GF-D8 (cell line): ENCODE measurements at places on chromosomes 11 and 22.

DNA sequence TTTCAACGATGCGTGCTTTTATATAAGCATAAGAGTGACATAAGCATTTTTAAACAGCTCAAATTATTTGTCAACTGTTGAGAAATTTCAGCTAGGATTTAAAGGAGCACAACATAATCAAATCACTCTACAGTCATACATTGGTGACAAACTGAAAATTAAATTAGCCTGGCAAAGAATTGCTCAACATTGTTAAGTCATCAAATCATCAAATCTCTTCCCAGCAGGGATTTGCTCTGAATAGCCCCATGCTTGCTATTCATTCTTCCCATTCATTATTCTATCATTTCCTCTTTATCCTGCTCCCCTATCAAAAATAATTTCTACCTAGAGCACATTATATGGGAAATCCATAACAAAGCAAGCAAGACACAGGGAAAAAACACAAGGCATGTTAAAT, 198.7 kb upstream of the LUZP2 start:
- no peak for DNase-seq

- DNase-seq: no peak
Measured at GRCh38 chr11:18720091-18720807, 5.7 kb downstream of the IGSF22 start.

DNA sequence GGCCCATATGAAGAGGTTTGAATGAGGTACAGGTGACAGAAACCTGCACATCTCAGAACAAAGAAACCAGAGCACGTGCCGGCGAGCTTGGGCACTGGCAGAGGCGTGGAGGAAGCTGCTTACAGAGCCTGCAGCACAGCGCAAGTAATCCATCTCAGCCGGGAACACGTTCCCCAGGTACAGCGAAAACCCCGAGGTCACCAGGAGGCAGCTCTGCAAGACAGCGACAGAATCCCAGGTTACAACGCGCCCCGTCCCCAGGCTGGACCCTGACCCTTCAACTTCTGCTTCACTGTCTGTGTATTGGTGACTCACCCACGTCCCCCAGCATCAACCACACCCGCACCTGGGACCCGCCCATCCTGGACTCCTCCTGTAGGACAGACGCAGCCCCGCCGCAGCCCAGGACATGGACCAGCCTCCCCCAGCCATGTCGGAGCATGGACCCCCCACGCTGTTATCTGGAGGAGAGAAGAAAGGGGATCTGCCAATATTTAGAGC, 2.2 kb downstream of the MLC1 start:
- no peak for DNase-seq

GRCh38 chr11:12784987-12785386, 110.8 kb downstream of the TEAD1 start:
- no peak for DNase-seq

GRCh38 chr11:44855493-44855849, 95.2 kb downstream of the TP53I11 start:
- DNase-seq: no peak

GRCh38 chr11:37503411-37504059, 905.5 kb upstream of the RAG2 start:
- no peak for DNase-seq

DNA sequence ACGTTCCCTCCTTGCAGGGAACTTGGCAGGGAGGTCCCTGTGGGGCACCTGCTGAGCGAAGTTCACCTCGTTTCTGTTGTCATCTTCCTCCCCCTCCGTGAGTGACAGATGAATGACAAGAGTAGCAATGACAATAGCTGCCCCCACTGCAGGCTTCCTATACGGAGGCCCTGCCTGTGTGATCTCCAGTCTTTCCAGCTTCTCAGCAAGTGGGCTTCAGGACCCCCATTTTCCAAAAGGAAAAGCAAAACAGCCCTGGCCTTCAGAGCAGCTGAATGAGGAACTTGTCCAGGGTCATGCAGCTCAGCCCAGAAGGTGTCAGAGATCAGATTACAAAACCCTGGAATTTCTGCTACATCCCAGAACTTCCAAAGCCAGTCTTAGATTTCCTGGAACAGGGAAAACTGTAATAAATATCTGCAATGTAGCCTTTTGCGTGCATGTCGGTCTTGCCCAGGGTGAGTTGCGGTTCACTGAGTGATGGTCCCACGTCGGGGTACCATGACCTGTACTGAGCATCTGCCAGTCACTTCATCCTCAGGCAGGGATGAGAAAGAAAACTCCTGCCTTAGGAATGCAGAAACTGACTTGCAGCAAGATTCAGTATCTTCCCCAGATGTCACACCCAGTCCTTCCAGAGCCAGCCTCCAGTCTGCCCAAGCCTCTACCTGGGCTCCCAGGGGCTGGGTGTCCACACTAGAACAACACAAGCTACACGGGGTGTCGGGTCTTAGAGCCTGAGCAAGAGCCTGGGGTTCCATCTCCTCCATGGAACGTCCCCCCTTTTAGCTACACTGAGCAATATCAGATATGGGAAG, 1457.0 kb downstream of the BRD1 start:
- DNase-seq: no peak

DNA sequence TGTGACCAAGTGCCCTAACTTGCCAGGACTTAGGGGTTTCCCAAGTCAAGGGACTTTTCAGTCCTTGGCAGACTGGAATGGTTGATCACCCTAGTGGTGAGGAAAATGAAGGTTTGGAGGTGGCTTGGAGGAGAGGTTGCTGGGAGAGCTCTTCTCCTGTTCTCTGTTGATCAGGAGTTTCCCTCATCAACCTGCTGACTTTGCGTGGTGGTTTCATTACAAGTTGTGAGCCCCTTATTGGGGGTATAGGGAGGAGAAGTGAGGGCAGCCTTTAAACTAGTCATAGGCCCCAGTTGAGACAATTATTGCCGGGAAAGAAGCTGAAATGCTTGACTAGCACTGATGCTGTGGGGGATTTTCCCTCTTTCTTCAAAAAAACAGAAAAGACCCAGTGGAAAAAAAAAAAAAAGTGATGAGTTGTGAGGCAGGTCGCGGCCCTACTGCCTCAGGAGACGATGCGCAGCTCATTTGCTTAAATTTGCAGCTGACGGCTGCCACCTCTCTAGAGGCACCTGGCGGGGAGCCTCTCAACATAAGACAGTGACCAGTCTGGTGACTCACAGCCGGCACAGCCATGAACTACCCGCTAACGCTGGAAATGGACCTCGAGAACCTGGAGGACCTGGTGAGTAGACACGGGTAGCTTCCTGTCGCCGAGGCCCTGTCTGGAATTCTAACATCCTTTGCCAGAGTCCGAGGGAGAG, at the start of gene CXCR5:
CXCR5 (plus strand) TSS at position 525 of the 704 bp plus-strand sequence; CDS start at position 575, 50 bp downstream.
- DNase-seq: no peak

- no peak for DNase-seq
Measured at GRCh38 chr22:48180631-48181030, 1418.2 kb downstream of the TBC1D22A start.

DNA sequence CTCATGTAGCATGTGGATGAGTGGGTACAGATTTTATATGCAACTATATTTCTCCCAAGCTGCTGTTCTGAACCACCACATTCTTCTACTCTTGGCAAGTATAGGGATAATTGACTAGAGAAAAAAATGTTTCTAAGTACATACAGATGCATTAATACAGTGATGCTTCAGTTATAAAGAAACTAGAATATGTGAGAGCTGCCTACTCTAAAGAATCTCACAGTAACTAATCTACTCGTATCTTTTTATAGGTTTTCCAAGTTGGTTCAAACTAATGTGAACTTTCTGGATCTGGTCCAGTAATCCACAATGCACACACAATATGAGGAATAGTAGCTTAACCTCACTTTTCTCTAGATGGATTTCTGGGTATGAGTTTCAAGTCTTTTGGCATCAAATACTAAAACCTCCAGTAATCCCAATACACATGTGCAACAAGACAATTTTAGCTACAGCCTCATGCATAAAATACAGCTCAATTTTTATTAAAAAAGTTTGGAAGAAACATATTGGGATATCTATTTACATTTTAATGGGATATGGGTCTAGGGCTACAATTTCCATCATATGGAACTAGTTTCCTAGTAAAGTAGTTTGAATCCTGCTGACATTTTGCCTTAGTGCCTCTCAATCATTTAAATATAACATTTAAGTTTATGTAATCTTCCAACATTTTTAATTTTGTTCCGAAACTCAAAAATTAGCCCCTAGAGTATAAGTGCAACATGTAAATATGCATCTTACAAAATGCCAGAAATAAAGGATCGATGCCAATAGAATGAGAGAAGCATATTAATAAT, 2209.7 kb downstream of the LRRC4C start:
- DNase-seq: no peak

DNA sequence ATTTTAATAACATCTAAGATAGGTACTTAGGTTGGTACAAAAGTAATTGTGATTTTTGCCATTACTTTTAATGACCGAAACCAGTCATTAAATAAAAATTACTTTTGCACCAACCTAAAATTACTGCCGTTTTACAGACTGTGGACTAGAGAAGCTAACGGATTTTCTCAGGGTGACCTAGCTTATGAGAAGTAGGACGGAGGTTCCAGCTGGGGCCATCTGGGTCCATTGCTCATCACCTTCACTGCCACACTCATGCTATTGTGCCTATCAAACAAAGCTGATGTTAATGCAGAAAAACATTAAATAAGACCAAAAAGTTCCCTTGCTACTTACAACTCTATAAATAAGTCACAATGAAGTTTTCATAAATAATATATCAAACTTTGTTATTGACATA, 38.9 kb downstream of the GRIA4 start:
- no peak for DNase-seq

- no peak for DNase-seq
Measured at GRCh38 chr11:123410218-123410549, 19.9 kb upstream of the GRAMD1B start.

DNA sequence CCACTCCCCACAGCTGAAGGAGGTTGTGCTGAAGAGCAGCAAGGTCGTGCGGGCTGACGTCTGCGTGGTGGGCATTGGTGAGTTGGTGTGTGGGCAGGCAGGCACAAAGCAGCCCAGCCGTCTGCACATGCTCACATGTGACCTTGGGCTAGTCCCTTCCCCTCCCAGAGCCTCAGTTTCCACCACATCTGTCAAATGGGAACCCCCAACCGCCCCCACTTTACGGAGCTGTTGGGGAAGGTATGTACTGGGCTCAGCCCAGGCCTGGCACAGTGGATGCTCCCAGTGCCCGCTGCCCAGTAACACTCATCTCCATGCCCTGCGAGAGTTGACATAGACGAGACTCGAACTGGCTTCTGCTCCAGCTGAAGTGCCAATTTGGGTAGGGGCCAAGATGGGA, 5.1 kb upstream of the LZTR1 start:
- no peak for DNase-seq

DNA sequence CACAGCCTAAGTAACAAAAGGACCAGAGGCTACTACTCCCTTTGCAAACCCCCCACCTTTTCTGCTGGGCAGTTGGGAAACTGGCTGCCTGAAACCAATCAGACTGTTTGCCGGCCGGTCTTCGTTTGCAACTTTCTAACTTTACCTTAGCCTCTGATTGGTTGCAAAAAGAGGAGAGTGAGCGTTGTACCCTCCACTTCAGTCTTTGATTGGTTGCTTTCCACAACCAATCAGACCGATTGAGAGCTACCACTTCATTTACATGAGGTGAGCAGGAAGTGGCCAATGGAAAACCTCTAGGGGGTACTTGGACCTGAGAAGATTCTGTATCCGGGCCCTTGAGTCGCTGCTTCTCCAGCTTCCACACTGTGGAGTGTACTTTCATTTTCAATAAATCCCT, 18.8 kb upstream of the CLNS1A start:
- DNase-seq: no peak

GRCh38 chr11:117458275-117459122, 130.8 kb downstream of the CEP164 start:
- DNase-seq: no peak
